ENCODE measurements at places on chromosomes 3 and 15. TPM values are rescaled to one million over a fixed set of nuclear protein-coding genes. Genes with fewer than 3 reads are reported as not detected.

Gene ADAMTS7
- 0.12 TPM for total RNA-seq

Gene HRH1
- total RNA-seq = 0.27 TPM

Gene BNC1
- total RNA-seq = not detected

DNA sequence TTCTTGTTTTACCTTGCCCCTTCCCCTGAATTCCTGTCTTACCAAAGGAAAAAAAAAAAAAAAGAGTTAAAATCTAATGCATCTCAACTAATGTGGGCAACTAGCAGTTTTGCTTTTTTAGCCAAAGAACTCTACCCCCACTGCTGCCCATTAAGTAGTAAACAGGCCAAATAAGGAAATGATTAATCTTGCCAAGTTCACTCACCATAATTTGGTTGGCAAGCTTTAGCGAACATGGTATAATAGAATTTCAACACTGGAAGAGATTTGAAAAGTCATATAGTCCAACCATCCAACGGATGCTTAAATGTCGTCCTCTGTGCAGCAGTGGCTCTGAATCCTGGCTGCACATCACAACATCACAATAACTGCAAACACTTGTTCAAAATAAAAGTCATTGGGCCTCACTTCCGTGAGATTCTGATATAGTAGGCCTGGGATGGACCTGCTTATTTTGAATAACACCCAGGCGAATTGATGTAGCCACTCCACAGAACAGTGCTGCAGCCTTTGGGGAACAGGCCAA lies 142.0 kb upstream of the UBE2E1 start:
- H3K27ac ChIP-seq = no peak overlapping the region
- peaks cover 5% of the 10 kb centered on the region for H3K27me3 ChIP-seq
- DNase-seq = no peak
- H3K4me3 ChIP-seq = no peak overlapping the region
- peaks cover 4% of the 10 kb centered on the region for H3K4me1 ChIP-seq
- no peaks in the 10 kb centered on the region for H3K36me3 ChIP-seq

GRCh38 chr15:48890375-48890972 lies 12.5 kb downstream of the EID1 start:
- no peak for DNase-seq
- peaks cover 2% of the 10 kb centered on the region for H3K27me3 ChIP-seq
- no peaks in the 10 kb centered on the region for H3K36me3 ChIP-seq
- H3K4me3 ChIP-seq = no peak overlapping the region
- peaks cover 8% of the 10 kb centered on the region for H3K4me1 ChIP-seq

DNA sequence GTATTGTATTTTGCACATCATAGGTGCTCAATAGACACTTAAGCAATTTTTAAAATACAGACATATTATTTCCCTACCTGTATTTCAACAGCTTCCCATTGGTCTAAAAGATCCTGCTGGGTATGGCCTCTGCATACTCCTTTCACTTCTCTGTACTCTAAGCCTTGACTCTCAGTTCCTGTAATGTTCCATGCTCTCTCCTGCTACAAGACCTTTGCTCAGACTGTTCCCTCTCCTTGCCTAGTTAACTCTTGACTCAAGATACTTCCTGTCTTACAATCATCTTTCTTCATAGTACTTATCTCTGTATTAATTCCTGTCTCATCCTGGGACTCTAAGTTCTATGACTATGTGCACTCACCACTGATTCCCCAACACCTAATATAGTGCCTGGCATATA lies 1.7 kb downstream of the SCN11A start:
- peaks cover 27% of the 10 kb centered on the region for H3K4me1 ChIP-seq
- no peaks in the 10 kb centered on the region for H3K27me3 ChIP-seq
- no peak overlapping the region for H3K4me3 ChIP-seq

- no peak for DNase-seq
- no peak overlapping the region for H3K27ac ChIP-seq
- no peaks in the 10 kb centered on the region for H3K36me3 ChIP-seq
Observed at GRCh38 chr3:88248658-88249057, 98.9 kb downstream of the C3orf38 start.

DNA sequence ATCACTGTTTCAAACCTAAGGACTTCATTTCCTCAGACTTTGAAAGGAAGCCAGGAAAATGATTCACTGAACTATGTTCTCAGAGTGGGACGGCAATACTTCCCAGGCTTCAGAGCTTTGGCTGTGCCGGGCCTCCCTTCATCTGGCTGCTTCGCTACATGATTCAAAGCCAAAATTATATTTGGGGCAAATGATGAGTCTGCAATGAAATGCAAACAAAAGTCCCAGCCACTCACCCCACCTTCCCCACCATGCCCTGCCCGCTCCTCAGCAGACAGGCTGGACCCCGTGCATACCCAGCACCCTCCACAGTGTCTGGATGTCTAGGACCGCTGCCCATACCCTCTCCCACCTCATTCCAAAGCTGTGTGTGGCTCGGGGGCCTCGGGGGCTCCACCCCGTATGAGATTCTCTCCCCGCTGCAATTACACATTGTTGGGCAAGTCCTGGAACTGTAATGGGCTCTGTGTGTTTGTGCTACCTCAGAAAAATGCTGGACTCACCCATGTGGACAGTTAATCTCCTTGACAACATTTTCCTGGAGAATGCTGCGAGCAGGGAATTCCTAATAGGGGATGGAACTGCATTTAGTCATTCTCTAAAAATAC lies 32.2 kb downstream of the ATP10A start:
- peaks cover 44% of the 10 kb centered on the region for H3K36me3 ChIP-seq
- no peak overlapping the region for H3K27ac ChIP-seq
- no peak overlapping the region for H3K4me3 ChIP-seq
- no peak for DNase-seq
- H3K4me1 ChIP-seq = peaks cover 25% of the 10 kb centered on the region
- no peaks in the 10 kb centered on the region for H3K27me3 ChIP-seq

GRCh38 chr15:75921732-75922703 lies 18.3 kb downstream of the FBXO22 start:
- H3K27ac ChIP-seq = no peak overlapping the region
- H3K36me3 ChIP-seq = peaks cover 34% of the 10 kb centered on the region
- peak; percentile 44 for DNase-seq
- H3K4me1 ChIP-seq = peaks cover 35% of the 10 kb centered on the region
- H3K27me3 ChIP-seq = no peaks in the 10 kb centered on the region

All from activated CD4-positive, alpha-beta T cell treated with anti-CD3 and anti-CD28 coated beads, Interleukin-2, amount 10 ng/mL, durations not matched to agents 7 days and 5 days (primary cell).